BJ (cell line): ENCODE measurements at places on chromosomes 1 and 21.

- no peak for DNase-seq
These were observed 8.6 kb downstream of the ALPL start for GRCh38 chr1:21517660-21518480.

GRCh38 chr1:206002871-206003801 lies at the start of gene RAB7B:
TSS of gene RAB7B (minus strand) at chr1:206003395. CDS start at chr1:205994135, 9,260 bp downstream.
- DNase-seq = peak; percentile 28

- DNase-seq = no peak
These were observed 33.6 kb downstream of the NUAK2 start for GRCh38 chr1:205287767-205288559.

- DNase-seq = no peak
These were observed 60.9 kb downstream of the SIPA1L2 start for GRCh38 chr1:232568906-232569553.

- DNase-seq = no peak
These were observed 413 bp downstream of the EFCAB7 start for GRCh38 chr1:63523738-63524137.

GRCh38 chr1:94719926-94720793 lies 100.0 kb upstream of the SLC44A3 start:
- DNase-seq = no peak

GRCh38 chr1:61581251-61581650 lies 143.7 kb downstream of the TM2D1 start:
- no peak for DNase-seq

DNA sequence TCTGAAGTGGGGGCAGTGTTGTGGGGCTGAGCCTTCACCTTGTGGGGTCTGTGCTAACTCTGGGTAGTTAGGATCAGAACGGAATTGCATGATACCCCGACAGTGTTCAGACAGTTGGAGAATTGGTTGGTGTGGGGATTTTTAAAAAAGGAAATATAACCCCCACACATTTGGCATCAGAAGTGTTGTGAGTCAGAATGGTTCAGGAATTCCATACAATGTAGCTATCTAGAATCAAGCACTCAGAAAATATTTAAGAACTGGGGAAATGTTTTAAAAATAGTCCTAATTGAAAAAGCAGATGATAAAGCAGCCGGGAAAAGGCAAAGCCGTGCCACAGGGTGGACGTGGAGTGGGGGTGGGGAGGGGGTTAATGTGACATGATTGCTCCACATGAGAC lies 6.5 kb upstream of the S100A7 start:
- DNase-seq = no peak

- peak; percentile 65 for DNase-seq
These were observed 27.8 kb upstream of the FMOD start for GRCh38 chr1:203378556-203379245.

- no peak for DNase-seq
These were observed 355.5 kb downstream of the LMO4 start for GRCh38 chr1:87684194-87684593.

GRCh38 chr1:25579292-25580252 lies 36.2 kb downstream of the LDLRAP1 start:
- no peak for DNase-seq

DNA sequence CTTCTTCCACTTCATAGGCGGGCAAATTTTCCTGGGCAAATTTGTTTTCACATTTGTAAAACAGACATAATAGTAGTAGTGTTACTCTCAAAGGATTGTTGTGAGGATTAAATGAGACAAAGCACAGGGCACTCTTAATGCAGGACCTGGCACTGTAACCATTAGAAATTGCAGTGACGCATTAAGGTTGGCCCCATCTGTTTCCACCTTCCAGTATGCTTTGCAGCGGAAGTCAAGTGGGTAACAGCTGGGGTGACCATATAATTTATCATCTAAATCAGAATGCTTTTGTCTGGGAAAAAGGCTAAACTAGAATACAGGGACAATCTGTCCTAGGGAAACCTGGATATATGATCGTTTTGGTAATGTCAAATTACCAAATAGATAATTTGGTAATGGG lies 132.5 kb upstream of the CACHD1 start:
- no peak for DNase-seq

DNA sequence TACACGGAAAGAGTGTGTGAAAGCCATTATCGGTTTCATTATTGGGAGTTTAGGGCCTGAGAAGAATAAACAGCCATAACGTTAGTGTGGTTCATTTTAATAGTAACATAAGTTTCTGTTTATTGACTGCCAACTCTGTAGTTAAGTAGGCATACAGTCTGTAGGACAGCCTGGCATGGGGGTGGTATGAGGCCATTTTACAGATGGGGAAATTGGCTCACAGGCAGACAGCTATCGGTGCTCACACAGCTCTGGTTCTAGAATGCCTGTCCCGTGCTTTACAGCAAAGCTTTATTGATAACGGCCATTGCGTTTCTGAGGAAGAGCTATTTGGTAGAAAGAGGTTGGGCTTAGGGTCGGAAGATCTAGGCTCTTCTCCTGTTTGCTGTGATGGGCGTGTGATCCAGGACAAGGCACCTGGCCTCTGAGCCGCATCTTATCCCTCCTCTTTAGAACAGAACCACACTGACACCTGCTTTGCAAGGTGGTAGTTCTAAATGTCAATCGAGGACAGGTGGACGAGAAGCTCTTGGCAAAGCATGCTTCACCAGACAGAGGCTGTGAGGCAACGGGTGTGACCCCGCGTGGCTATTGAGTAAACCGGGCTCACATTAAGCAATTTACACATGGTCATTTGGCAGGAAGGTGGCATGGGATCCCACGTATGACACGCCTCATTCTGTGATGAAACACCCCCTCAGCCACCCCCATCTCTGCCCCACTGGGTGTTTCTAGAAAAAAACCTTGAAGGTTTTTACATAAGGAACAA lies 14.9 kb downstream of the ETS2 start:
- no peak for DNase-seq

GRCh38 chr1:62159940-62160348 lies 34.7 kb upstream of the L1TD1 start:
- no peak for DNase-seq

DNA sequence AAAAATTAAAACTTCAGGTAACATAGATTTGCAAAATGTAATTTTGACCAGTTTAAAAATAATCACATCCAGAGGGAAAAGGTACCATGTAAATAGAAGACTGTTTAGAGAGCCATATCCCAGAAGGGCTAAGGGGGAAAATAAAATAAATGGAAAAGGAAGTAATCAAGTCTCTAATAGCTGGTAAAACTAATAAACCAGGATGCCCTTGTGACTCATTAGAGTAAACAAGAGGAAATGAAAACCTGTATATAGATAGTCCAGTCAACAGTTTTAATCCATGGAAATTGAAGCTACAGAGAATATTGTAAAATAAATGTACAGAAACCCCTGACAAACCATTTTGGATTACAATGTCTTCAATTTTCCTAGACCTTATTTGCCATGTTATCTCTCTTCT lies 698.0 kb upstream of the RGS18 start:
- DNase-seq = no peak

- DNase-seq = no peak
These were observed 82.3 kb downstream of the ITPKB start for GRCh38 chr1:226656601-226657277.

GRCh38 chr1:219661464-219662092 lies 48.7 kb upstream of the ZC3H11B start:
- DNase-seq = no peak

- peak; percentile 76 for DNase-seq
These were observed 207.4 kb upstream of the RUNX1 start for GRCh38 chr21:35256468-35256988.

- no peak for DNase-seq
These were observed 22.6 kb downstream of the DCAF8 start for GRCh38 chr1:160239582-160240299.

DNA sequence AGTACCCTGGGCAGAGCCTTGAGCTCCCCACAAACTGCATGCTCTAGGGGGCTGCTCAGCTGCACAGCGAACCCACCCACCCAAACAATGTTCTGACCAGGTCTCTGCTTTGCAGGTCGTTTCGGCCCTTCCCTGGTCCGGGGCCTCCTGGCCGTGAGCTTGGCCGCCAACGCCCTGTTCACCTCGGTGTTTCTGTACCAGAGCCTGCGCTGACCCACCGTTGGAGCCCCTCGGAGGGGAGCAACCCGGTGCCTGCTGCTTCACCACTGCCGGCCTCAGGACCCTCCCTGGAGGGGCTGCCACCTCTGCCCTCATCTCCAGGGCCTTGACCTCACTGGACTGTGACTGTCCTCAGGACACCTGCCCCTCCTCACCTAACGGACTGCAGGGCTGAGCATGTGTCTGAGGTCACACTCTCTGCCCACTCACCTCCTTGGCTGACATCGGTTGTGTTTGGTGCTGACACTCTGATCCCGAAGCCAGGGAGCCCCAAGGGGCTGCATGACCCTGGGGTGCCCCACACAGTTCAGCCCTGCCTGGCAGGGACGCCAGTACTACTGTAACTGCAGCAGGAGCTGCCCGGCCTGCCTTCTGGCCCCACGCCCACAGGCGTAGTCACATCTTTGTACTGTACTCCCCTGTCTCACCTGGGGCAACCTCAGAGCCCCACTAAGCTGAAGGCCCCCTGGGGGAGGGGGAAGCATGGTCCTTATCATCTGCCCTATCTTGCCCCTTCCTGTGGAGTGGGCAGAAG lies 24.3 kb downstream of the TMEM201 start:
- DNase-seq = no peak

- peak; percentile 9 for DNase-seq
These were observed 89.9 kb downstream of the RAVER2 start for GRCh38 chr1:64834734-64835133.

DNA sequence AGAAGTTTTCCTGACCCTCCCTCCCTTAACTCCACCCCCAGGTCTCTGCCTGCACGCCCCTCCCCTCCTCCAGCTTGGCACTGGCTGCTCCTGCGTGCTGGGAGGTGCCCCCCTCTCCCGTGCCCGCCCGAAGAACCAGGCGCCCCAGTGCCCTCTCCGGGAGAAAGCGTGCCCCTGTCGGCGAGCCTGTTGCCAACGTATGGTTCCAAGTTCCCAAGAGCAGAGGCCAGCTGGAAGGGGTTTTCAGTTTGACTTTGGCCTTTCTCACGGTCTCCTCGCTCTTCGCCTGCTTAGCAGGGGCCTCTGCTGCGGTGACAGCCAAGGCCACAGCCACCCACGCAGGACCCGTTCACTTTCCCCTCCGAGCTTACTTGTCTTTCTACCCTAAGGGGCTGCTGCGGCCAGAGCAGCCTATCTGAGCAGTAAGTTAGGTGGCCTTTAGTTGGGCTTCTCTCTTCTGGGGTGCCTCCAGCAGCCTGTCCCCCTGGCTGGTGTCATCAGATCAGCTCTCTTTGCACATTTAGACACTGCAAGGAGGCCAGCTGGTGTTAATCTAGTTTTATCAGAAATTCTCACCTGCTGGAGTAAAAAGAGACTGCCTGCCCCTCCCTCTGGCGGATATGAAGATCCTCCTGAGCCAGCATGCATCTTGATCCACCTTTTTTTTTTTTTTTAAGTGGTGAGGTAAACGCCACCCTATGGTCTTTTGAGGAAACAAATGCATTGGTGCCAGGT lies 1.5 kb downstream of the STUM start:
- no peak for DNase-seq

GRCh38 chr1:89736937-89737733 lies 83.7 kb upstream of the LRRC8D start:
- DNase-seq = no peak

GRCh38 chr1:2951856-2952255 lies 69.4 kb upstream of the ACTRT2 start:
- no peak for DNase-seq

DNA sequence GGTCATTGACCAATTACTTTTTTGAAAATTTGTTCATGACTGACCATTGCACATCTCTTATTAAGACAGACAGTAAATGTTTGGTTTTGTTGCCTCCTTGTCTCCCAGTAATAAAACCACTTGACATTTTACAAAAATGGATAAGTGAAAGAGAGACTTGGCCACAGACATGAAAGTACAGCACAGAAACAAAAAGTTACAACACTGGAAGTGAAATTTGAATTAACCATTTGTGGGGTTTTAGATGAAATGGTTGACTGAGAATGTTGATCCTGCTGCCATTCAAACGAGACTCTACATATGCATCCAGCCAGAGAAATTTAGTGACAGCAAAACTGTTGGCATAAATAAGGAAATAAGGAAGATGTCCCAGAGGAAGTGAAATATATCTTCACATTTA lies 79.3 kb upstream of the B3GALT2 start:
- DNase-seq = no peak

GRCh38 chr1:107879346-107879745 lies 85.6 kb downstream of the VAV3 start:
- no peak for DNase-seq

GRCh38 chr1:56135864-56136147 lies 443.6 kb downstream of the PLPP3 start:
- DNase-seq = no peak

DNA sequence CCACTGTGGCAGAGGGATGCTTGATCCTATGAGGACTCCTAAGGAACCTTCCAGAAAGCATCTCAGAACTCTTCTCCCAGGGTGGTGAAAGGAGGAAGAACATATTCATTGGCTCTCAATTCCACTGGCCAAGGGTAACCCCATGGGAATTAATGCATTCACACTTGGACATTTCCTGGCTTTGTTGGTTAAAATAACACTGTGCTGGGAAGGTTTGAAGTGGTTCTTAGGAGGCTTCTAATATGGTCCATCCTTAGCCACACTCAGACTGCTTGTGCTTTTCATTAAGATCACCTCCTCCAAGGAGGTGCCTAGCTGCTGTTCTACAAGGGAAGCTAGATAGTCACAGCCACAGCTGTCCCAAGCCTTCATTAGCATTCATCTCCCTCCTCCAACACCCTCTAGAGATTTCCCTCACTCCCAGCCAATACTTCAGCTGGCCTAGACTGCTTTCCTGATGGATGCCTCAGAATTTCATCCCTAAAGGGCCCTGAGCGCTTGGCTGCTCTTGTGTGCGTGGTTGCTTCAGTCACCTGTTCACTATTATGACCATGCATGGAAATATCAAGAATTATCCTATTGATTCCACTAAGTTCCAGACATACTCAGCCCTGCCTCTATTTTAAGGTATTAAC lies 544.4 kb downstream of the PLPP3 start:
- no peak for DNase-seq

GRCh38 chr1:231580874-231581273 lies 45.7 kb upstream of the DISC1 start:
- DNase-seq = no peak

GRCh38 chr1:209207701-209208286 lies 375.7 kb upstream of the CAMK1G start:
- DNase-seq = no peak
